ENCODE measurements at places on chromosomes 2 and 18. TPM values are rescaled to one million over a fixed set of nuclear protein-coding genes. Genes with fewer than 3 reads are reported as not detected.

Gene TMEM198
- under 0.01 TPM for total RNA-seq

Gene CLEC4F
- not detected for total RNA-seq

Gene FER1L5
- under 0.01 TPM for total RNA-seq

Gene CCDC88A
- total RNA-seq, result 15.7 TPM

Gene GALNT3
- 56.7 TPM for total RNA-seq

DNA sequence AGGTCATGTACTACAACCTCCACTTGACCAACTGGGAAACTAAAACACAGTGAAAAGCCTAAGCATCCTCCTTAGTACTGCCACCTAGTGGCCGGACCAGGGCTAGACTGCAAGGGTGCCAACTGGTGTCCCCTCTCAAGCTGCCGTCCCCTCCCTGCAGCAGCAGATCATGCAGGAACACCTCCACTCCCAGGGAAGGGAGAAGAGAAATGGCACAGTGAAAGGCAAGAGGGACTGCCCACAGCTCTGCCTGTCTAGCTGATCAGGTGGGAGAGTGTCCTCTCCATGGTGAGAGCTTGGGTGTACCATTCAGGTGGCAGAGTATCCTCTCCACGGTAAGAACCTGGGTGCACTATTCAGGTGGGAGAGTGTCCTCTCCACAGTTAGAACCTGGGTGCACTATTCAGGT is 78.1 kb downstream of the AAK1 start:
- peak; percentile 18 for DNase-seq

- DNase-seq, result no peak
Measured at GRCh38 chr2:130966775-130967490, 126.3 kb downstream of the FAM168B start.

DNA sequence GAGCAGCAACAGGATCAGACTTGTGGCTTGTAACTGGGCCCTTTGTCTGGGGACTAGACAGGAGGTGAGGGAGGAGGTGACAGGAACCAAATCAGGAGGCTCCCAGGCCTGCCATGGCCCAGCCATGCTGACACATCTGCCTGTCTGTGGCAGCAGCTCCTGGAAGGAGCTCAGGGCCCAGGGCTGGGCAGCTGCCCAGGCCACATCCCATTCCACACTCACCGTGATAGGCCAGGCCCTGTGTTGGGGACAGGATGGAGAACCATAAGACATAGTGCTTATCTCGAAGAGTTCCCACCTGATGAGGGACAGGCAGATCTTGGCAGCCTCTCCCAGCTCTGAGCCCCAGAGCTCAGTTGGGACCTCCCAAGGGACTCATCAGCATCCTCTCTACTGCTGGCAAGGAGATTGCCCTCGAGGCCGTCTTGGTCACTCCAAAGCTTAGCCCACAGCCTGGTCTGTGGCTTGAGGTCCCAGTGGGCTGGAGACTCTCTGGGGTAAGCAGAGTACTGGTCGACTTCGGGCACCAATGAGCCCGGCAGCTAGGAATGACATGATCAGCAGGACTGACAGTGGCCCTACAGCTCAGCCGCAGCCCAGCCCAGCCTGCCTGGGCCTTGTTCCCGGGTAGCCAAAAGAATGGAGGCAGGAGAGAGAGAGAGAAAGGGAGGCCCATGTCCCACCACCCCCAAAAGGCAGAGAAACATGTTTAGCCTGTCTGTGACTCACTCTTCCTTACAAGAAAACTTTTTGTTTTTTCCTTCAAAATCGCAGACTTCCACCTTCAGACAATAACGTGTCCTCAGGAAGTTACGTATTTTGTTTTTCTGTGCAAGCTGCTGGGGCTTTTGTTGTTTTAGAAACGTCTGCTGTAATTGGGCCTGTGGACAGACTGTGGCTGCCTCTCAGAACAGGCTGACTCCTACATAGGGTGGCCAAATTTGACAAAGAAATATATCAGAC is 82.1 kb downstream of the HS1BP3 start:
- DNase-seq, result peak; percentile 81

GRCh38 chr2:43592443-43592842 is 3.4 kb downstream of the THADA start:
- no peak for DNase-seq

DNA sequence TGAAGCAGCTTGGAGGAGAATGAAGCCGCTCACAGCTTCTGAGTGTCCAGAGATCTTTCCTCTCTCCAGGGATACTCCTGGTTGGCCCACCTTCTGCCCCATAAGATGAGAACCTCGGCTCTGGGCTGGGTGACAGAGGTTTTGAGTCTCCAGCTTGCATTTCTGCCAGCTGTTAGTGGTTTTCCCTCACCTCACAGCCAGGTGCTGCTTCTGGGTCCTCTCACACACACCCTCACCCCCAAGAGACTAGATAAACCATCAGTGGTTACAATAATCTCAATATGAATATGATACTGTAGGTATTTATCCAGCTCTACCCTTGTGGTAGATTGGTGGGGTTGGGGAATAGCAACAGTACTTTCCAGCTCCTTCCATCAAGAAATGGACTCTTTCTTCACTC is 161.7 kb upstream of the SIX3 start:
- no peak for DNase-seq

GRCh38 chr2:26064846-26065245 is 31.0 kb downstream of the RAB10 start:
- no peak for DNase-seq

GRCh38 chr2:240178564-240178963 is 38.1 kb upstream of the OTOS start:
- DNase-seq, result no peak

- peak; percentile 9 for DNase-seq
Measured at GRCh38 chr2:235836491-235836911, 331.7 kb downstream of the GBX2 start.

GRCh38 chr18:57438743-57439608 is 3.8 kb downstream of the ONECUT2 start:
- DNase-seq, result no peak

Data from bronchial epithelial cell (primary cell).